Activated naive CD4-positive, alpha-beta T cell treated with Interleukin-2 at 50 U/mL for 16 hours (primary cell): ENCODE measurements at places on chromosomes 7 and 10.

- DNase-seq = no peak
Measured at GRCh38 chr7:1678081-1678543, 8.0 kb downstream of the ELFN1 start.

DNA sequence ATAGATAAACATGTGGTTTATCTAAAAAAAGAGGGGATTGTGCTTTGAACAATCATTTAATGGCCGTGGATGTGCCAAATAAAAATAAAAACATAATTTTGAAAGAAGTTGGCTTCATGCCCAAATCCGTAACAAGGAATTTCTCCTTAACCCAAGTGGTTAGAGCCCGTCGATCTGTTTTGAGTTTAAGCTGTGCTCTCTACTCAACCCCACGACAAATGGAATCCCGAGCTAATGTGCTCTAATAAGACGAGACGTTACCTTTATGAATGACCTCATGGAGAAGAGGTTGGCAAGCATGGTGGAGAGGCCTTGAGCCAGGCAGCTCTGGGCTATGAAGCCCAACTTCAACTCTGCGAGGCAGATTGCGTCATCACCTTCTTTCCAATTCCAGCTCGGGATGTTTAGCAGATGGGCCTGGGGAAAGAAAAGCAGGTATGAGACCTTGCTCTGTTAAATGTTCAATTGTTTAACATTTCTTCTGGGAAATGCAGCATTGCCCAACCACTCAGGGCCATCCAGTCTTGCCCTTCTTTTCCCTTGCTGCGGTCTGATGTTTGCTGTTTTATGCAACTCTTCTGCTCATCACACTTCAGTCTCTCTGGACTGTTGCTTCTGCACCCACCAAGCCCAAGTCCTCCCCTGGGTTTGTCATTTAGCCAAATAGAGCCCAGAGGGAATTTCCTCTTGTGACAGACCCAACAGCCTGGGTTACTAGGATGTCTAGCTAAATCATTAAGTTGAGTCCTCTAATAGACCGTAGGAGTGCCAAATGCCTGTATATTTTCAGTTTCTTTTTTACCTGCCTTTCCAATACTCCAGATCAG, 564.6 kb downstream of the KCNMA1 start:
- no peak for DNase-seq

- no peak for DNase-seq
Measured at GRCh38 chr10:71547312-71547711, 150.6 kb downstream of the CDH23 start.

GRCh38 chr10:24718031-24718855, 5.4 kb downstream of the ARHGAP21 start:
- no peak for DNase-seq

GRCh38 chr7:159083698-159084068, 61.0 kb downstream of the VIPR2 start:
- DNase-seq = no peak

DNA sequence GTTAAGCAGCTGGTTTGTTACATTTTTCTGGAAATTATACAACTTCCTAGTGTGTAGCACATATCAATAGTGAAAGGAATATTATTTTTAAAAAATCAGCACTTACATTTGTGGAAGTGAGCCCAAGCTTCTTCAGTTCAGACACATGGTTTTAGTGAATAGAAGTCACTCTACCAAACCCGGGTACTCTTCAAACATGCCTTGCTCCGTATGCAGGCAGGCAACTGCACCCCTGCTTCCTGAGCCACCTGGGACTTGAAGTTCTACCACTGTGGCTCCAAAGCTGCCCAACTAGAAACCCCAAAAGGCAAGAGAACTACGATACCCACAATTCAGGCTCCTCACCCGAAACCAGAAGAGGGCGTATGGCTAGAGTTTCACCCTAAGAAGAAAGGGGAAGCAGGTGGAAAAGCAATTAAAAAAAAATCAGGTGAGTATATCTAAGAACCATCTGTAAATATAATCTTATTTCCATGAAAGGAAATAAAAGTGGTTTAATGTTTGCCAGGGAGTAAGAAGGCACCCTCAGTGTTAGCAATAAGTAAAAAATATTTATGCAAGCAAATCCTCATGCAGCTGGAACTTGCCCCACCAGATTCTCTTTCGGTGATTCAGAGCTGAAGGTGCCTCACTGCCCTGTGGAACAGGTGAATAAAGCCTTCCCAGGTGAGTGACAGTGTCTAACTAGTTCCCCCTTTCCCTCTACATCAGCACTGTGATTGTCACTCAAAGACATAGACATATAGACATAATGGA, at the start of gene MACC1:
MACC1 (minus strand) TSS at position 192 of the 756 bp plus-strand sequence. CDS start 55,522 bp downstream, outside the sequence.
- no peak for DNase-seq

DNA sequence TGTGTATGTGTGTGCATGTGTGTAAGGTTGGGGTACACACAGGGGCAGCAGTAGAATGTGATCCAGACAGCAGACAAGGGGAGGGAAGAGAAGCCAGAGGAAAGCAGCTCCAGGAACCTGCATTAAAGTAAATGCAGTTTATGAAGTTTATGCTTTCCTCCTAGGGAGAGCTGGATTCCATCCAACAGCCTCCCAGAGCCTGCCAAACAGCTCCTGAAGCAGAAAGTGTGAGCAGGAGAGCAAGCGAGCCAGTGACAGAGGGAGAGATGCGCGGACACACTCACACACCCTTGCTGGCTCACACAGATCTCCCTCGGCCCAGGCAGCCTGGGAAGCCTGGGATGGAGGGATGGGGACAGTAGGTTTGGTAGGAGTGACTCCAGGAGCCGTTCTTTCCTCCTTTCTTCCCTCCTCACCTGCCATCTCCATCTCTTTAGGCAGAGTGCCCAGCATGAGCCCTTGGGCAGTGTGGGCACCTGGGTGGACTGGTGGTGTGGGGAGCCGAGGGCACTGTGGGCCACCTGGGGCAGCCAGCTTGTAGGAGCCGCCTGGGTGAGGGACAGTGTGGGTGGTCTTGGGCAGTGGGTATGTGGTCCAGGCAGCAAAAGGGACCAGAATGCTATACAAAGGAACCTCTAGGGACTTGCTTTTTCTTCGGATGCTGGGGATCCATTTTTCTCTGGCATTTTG, 46.1 kb downstream of the PAX2 start:
- no peak for DNase-seq

DNA sequence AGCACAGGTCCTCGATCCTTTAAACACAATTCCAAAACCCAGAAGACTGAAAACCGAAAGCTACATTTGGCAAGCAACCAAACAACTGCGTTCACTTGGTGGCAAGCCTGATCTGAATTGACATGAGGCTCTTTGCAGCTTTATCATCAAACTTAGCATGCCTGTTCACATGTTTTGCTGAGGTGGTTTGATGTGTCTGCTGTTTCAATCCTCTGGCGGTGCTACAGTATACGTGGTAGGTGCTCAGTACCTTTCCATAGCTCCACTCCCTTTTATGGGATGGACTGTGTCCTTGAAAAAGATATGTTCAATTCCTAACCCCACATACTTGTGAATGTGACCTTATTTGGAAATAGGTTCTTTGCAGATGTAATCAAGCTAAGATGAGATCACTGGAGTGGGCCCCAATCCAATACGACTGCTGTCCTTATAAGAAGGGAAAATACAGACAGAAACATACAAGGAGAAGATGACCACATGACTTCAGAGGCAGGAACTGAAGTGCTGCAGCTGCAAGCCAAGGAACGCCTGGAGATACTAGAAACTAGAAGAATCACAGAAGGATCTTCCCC, 33.4 kb downstream of the CCDC6 start:
- DNase-seq = no peak

DNA sequence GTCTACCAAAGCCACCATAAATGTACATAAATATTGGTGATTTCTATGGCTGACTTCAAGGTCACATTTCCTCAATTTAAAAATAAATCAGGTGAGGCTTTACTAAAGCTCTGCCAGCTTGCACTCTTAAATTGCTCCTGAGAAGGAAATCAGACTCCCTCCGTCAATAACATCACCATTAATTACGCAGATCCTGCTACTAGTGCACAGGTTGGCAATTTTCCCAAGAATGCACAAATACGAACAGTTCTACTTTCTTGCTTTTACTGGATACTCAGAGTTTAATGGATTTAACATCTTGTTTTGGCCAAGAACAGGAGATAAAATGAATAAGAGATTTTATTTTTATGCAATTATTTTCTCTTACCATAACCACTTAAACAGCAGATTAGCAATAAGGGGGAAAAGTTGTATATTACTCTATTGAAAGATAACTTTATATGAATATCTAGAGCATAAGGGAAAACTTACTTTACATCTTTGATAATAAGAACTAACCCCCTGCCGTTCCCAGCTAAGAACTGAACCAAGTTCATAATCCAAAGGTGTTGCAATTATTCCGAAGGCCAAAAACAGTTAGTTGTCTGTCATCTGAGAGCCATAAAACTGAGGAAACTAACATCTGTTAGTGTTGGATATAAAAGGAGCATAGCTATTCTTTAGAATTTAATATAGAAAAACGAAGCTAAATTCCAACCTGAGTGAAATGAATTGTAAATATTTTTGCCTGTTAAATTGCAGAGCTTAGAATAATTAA, 140.5 kb downstream of the TWIST1 start:
- no peak for DNase-seq

DNA sequence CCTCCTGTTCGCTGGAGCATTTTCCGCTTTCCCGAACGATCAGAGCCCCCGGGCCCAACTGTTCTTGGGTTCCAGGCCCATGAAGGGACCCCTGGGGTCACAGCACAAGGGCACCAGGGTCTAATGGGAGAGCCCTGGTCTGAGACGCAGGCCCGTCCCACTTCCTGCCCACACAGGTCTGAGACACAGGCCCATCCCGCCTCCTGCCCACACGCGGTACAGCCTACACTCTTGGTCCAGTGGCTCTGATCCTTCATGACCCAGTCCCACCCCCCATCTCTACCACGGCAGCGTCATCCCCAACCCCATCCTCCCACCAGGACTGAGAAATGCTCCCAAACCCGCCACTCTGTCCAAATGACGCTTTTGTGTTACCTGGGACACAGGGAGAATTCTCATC, 38.7 kb upstream of the SAMD8 start:
- no peak for DNase-seq

- DNase-seq = no peak
Measured at GRCh38 chr7:20749906-20750305, 36.8 kb downstream of the SP8 start.

DNA sequence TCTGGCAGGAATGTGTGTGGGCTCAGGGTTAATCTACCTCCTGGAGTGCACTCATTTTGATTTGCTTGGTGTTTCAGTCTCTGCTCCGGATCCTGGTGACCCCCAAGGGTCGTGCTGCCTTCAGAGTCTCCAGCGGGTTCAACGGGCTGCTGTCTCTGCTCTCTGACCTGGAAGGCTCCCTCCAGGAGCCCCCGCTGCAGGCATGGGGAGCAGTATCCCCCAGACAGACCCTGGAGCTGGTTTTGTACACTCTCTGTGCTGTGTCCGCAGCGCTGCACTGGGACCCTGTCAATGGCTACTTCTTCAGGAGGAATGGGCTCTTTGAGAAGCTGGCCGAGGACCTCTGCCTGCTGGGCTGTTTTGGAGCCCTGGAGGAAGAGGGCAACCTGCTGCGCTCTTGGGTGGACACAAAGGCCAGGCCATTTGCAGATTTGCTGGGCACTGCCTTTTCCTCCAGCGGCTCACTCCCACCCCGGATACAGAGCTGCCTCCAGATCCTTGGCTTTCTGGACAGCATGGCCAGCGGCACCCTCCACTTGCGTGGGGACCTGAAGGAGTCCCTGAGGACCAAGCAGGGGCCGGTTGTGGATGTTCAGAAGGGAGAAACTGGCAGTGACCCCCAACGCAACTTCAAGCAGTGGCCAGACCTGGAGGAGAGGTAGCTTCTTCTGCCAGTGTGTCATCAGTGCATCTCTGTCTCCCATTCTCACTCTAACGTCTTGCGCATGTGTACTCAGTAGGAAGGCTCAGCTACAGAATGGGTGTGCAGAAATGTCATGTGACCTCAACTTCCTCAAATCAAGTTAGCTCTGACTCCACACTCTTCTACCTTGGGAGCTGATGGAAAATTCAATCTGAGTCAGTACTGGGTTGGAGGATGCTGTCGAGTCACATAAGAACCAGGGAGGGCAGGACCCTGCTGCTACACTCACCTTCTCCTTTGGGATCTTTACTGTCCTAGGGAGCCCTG, 58.5 kb downstream of the WDFY4 start:
- DNase-seq = no peak

GRCh38 chr7:82760074-82760473, 316.5 kb upstream of the CACNA2D1 start:
- no peak for DNase-seq

GRCh38 chr10:24288581-24288980, 79.6 kb downstream of the KIAA1217 start:
- DNase-seq = no peak

DNA sequence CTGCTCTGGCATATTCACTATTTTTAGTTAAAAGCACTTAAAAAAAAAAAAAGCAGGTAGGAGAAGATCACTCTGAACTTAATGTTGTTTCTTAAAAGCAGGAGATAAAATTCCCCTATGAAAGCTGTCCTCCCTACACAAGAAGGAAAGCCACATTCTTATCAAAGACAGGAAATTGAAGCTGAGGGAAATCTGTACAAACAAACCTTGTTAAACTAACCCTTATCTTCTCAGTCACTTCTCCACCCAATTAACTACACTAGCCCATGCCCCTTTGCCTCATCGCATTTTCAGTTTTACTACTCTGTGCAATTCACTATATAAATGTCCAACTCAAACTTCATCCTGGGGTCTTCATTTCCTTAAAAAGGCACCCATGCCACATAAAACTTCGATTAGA, 2.7 kb upstream of the CDCA7L start:
- DNase-seq = no peak

DNA sequence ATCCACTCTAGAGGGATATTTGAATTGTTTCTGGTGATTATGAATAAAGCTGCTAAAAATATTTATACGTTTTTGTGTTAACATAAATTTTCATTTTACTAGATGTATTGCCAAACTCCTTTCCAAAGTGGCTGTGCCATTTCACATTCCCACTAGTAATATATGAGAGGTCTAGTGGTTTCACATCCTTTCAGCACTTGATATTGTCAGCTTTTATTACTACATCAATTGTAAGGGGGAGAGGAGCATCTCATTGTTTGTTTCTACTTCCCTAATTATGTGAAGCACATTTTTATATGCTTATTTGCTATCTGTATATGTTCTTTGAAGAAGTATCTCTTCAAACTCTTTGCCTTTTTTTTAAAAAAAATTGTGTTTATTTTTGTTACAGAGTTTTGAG, 184.5 kb downstream of the ADK start:
- DNase-seq = no peak

DNA sequence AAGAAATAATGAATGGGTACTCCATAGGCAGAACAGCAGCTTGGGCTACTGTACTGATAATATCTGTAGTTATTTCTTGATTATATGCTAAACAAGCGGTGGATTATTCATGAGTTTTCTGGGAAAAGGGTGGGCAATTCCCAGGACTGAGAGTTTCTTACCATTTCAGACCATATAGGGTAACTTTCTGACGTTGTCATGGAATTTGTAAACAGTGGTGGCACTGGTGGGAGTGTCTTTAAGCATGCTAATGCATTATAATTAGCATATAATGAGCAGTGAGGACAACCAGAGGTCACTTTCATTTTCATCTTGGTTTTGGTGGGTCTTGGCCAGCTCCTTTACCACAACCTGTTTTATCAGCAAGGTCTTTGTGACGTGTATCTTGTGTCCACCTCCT, 399.7 kb downstream of the CDC14C start:
- no peak for DNase-seq
